ENCODE measurements at places on chromosomes 3 and 15.
A peak's percentile ranks its signal among the peaks of the same experiment; 100 is the strongest.

DNA sequence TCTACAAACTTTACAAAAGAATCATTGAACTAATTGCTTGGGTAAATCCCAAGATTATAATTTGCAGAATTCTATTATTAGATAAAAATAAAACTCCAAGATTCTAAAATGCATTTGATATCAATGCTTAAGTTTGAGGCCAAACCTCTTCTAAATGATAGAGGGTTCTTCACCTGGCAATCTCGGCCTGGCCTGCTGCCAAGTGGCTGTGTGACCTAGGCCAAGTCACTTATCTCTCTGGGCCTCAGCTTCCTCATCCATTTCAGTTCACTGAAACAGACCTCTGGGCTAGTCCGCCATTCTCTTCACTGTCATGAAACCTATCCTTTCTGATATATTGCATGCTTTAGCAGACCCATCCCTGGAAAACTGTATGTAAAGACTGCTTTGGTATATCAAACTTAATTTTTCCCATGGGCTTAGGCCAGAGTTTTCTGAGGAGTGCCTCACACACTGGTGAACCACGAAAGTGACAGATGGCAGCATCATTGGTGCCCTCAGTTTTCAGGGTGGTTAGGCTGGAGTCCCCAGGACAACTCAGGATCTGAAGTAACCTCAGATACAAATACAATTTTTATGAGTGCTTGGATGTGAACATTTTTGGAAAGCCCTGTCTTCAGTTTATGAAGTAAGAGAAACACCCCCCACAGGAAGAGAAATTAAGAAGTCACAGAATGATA is 21.8 kb downstream of the NUDT16 start:
- DNase-seq = no peak

GRCh38 chr3:133937756-133938601 is 42.3 kb upstream of the RAB6B start:
- no peak for DNase-seq

DNA sequence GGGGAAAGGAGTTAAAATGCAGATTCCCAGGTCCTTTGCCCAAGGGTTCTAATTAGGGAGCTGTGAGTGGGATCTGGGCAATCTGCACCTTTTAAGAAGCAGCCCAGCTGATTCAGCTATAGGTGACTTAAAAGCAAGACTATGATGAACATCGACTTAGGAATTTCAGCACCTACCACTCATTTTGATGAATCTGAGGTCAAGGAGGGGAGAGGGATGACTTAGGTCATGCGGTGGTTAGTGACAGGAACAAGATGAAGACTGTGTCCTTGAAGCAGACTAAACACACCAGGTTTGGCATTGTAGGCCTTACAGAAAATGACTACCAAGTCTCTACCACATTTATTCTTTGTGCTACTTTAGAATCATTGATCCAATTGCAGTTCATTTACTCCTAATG is 196.3 kb downstream of the DTWD1 start:
- DNase-seq = no peak

DNA sequence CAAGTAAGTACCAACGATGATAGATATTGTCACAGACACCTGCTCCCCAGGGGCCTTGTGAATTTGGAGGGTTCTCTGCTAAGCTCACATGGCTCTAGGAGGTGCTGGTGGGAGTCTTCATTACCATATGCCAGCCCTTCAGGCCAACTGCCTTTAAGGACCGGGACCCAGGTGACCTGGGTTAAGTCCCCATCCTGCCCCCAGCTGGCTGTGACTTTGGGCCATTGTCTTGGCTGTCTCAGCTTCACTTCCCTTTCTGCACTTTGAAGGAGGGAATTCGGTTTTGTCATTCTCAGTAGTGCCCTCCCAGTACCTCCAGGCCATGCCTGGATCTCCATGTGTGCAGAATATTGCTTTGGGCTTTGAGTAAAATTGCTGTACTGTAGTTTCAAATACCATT is 72.8 kb upstream of the ACAD9 start:
- DNase-seq = no peak

- no peak for DNase-seq
These were observed 168.1 kb upstream of the MBNL1 start for GRCh38 chr3:152100491-152101132.

- DNase-seq = peak; percentile 56
These were observed 53.1 kb downstream of the TGFBR2 start for GRCh38 chr3:30659270-30660130.

GRCh38 chr3:12425850-12426579 is 58.3 kb upstream of the TSEN2 start:
- DNase-seq = no peak

GRCh38 chr3:171181907-171182690 is 155.6 kb upstream of the SLC2A2 start:
- no peak for DNase-seq

- no peak for DNase-seq
These were observed 281.7 kb downstream of the EFHB start for GRCh38 chr3:19652336-19652735.

- no peak for DNase-seq
These were observed 197.8 kb upstream of the TPM1 start for GRCh38 chr15:62844564-62845240.

DNA sequence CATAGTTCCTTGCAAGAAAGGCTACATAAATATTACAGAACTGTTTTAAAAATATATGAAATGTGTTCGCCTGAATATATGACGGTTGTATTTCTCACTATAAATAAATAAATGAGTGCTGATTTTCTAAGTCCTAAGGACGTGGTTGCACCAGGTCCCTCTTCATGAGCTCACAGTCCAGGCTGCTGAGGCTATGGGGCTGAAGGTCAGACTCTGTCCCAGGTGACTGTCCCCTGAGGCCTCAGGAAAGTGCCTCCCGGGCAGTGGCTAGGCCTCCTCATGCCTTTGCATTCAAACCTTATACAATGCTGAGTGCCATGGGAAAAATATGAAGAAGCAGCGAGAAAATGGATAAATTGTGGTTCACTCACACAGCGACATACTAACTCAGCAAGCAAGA is 43.5 kb upstream of the SSR3 start:
- DNase-seq = no peak

DNA sequence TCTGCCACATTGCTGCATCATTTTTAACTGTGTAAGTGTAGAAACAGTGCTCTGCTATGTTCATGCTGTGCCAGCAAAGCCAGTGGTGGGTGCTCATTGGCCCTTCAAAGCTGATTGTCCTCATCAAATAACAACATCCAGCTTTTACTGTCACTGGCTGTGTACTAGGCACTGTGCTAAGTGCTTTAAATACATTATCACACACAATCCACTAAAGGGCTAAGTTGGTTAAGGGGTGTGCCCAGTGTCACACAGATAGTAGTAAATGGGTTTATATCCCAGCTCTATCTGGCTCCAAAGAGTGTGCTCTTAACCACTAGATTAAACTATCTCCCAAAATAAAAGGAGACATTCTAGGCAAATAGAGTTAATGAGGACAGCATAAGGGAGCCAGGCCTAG is 7.7 kb downstream of the TUBGCP4 start:
- DNase-seq = no peak

GRCh38 chr3:121660356-121661171 is at the start of gene HCLS1:
HCLS1 (minus strand) TSS chr3:121660903; CDS start chr3:121658347, 2,556 bp downstream.
- peak; percentile 11 for DNase-seq

DNA sequence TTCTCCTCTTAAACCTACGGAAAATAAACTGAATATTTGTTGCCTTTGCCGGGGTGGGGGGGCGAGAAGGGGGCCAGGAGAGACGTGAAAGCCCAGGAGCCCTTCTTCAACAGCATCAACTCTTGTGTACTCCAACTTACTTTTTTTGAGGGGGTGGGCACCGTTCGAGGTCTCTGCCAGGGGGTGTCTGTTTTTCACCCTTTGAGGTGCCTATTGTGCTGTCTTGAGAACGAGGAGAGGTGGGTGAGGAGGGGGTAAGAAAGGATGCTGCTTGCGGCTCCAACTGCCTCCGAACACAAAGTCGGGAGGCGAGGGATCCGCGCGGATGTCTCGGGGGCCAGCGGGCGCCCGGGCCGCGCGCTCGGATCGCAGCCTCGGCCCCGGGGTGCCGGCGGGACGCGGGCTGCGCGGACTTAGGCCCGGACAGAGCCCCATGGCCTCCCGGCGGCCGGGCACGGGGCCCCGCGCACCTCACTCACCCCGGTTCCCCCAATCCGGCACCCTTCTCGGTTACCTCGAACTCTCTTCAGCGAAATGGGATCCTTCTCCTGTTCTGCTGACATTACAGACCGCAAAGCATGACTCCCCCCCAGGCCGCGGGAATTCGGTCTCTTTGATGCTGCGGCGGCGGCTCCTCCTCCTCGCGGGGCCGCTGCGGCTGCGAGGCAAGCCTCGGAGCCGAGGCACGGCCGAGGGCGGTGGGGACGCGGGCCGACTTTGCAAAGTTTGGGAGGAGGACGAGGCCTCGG is 650 bp downstream of the PYGO1 start:
- peak; percentile 30 for DNase-seq

DNA sequence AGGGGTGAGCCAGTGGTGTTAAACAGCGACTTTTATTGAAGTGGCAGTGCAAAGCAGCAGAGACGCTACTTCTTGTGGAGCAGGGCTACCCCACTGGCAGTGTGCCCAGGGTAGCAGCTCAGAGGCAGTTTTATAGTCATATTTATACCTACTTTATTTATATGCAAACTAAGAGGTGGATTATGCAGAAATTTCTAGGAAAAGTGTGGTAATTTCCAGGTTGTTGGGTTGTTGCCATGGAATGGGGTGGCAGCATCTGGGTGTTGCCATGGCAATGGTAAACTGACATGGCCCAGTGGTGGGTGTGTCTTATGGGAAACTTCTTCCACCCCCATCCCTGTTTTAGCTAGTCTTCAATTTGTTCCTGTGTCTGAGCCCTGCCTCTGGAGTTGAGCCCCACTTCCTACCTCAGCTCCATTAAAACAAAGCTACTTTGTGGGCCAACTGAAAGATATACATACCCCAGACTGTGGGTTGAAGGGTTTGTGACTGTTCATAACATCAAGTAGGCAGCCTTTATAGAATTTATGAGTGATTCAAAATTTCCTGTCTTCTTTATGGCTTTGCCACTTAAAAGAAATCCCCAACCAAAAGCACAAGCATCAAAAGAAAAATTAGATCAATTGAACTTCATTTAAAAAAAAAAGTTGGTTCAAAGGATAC is 60.3 kb downstream of the EBLN2 start:
- DNase-seq = no peak

GRCh38 chr3:66101901-66102300 is 63.2 kb upstream of the MAGI1 start:
- DNase-seq = no peak

DNA sequence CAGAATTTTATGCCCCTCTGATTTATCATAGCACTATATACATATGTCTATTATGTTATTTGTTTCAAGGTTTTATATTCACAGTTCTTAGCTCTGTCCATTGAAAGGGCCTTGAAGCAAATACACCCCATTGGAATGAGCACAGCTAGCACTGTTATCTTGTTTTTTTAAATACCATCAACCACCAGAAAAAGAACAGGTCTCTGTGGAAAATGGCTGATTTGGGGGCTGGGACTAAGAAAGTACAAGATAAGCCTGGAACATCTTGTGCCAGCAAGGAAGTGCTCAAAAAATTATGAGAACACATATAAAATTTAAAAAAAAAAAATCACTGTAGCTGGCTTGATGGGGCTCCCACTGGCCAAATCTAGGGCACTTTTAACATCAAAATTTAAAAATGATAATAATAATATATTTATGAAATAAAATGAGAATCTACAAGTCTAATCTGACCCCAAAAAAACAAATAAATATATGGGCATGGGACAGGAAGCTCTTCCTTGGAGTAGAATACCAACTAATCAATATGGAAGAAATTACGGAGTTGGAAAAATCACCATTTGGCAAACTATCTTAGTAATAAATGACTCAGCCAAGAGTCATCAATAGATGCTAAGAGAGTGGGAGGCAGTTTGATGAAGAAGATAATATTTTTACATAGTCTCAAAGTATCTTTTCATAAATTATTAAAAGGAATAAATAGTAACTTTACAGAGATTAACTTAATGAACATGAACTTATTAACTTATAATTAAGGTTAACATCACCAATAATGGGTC is 20.5 kb downstream of the IFT80 start:
- DNase-seq = no peak

GRCh38 chr3:146468234-146468633 is 1.1 kb downstream of the PLSCR2 start:
- no peak for DNase-seq

DNA sequence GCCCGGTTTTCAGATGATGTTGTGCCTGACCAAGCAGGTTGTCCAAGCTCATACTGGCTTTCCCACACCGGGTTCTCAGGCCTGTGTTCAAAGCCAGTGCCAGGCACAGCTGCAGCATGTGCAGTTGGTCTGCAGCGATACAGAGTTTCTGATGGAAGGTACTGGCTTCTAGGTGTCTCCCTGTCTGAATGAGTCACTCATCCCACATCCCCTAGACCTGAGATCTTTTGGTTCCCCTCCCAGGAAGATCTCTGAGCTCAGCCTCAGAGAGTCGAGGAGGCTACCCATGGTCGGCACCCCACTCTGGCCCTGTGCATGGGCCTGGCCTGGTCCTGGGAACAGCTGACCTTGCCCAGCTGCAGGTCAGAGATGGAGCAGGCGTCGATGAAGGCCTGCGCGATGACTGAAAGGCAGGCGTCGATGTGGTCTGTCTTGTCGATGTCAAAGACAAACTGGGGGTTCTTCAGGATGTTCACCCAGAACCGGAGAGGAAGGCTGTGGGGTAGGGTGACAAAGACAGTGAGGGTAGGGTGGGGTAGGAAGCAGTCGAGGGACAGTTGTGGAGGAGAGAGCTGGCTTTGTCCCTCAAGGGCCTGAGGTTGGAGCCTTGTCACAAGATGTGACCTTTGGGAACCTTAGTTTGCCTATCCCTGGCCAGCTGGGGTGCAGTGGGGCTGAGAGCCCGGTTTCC is 15.3 kb downstream of the H1-8 start:
- no peak for DNase-seq

DNA sequence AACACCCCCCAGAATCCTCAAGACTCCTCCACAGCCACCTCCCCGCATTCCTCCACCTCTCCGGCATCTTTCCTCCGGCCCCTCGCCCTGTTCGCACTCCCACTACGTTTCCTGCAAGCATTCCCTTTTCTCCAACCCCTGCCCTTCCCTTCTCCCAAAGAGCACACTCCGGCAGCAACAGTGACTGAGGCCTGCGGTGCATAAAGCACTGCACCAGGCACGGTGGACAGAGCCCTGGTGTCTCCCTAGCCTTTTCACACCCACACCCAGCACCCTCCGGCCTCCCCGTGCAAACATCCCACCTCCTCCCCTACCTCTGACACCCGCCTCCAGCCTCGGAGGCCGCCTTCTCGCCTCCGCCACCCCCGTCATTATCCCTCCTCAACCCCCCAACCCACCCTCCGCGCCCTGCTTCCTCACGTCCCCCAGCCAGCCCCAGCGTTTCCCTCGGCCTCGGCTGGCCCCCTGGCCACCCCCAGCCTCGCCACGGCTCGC is 577 bp downstream of the ZNF148 start:
- peak; percentile 45 for DNase-seq

- no peak for DNase-seq
These were observed 37.0 kb downstream of the PPARG start for GRCh38 chr3:12325586-12326515.

GRCh38 chr3:177443469-177443868 is 246.2 kb upstream of the TBL1XR1 start:
- peak; percentile 70 for DNase-seq

GRCh38 chr3:119175872-119176756 is 2.7 kb downstream of the UPK1B start:
- no peak for DNase-seq

GRCh38 chr15:57298843-57299550 is 77.3 kb upstream of the CGNL1 start:
- no peak for DNase-seq

- DNase-seq = no peak
These were observed 35.2 kb downstream of the ETV5 start for GRCh38 chr3:186073641-186074040.

Data from HTR-8/SVneo (cell line).